Anterior cingulate cortex (tissue), 58 donors: ENCODE measurements at places on chromosomes 2 and 18.

- no peak for DNase-seq
Measured at GRCh38 chr2:138712212-138712979, 67.8 kb downstream of the NXPH2 start.

GRCh38 chr2:120564213-120565094 is 171.2 kb upstream of the GLI2 start:
- no peak for DNase-seq

DNA sequence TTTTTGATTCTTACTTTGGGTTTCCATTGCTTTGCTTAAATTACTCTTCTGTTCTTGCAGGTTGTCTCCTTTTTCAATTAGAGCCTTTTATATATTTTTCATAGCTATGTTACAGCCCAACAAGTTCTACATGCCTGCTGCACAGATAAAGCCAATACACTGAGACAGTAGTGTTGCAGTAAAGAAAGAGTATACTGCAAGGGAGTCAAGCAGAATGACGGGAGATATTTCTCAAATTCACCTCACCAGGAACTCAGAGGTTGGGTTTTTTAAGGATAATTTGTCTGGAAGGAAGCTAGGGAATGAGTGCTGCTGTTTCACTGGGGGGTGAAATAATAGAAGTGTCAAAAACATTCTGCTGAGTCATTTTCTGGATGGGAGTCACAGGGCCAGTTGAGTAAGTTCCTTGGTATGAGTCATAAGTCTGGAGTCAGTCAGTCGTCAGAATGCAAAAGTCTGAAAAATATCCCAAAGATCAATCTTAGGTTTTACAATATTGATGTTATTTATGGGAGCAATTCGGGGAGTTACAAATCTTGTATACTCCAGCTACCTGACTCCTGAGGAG is 193.0 kb upstream of the RGPD4 start:
- DNase-seq, result no peak

- DNase-seq, result no peak
Measured at GRCh38 chr2:238895361-238895882, 47.5 kb downstream of the TWIST2 start.

GRCh38 chr2:232588680-232589585 is 38.4 kb downstream of the EIF4E2 start:
- no peak for DNase-seq

GRCh38 chr2:168589236-168590211 is 133.5 kb downstream of the CERS6 start:
- DNase-seq, result no peak

- no peak for DNase-seq
Measured at GRCh38 chr2:239893236-239893515, 132.0 kb downstream of the NDUFA10 start.

GRCh38 chr2:67576226-67576625 is 179.1 kb downstream of the ETAA1 start:
- DNase-seq, result no peak

DNA sequence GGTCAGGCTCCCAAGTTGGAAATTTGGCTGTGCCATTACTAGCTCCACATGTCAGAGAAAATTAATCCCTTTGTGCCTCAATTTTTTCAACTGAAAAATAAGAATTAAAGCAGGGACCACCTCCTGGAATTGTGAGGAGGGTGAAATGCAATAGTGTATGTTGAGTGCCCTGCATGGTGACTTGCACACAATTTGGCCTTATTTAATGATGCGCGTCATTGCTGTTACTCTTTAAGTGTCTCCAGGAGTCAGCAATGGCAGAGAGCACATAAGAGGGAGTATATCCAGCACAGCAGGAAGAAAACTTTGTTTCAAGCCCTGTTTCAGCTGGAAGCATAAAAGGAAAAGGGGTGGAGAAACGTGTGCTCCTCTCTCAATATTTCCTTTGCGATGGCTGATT is 215.8 kb downstream of the ALK start:
- DNase-seq, result no peak

- DNase-seq, result no peak
Measured at GRCh38 chr2:654896-655295, 22.3 kb downstream of the TMEM18 start.
